Stimulated activated CD8-positive, alpha-beta memory T cell treated with anti-CD3 and anti-CD28 coated beads, Interleukin-2, amount 100 ng/mL, for 48 hours (primary cell): ENCODE measurements at places on chromosomes 3 and 15.

- no peak for DNase-seq
Observed at GRCh38 chr15:92636401-92636907, 19.1 kb downstream of the FAM174B start.

DNA sequence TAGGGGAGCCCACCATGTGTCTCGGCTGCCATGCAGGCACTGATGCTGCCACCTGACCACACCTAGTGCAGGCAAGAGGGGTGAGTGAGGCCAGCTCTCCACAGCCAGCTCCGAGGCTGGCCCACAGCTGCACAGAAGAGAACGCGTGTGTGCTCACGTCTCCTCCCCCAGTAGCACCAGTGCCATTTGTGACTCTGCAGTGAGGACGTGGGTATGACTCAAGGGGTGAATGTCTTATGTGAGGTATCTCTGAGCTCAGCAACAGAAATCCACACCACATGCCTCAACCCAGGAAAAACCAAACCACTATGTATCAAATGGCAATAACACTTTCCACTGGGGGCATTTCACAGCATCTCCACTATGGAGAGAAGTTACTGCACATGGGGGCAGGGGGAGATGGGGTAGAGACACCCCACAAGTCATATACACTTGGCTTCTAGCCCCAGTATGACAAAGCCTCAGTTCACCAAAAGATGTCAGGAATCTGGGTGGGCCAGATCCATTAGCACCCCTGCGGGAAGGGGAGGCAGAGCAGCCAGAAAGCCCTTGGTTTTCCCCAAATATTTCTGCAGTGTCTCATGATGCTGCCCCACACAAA, 87.6 kb downstream of the LRIG1 start:
- DNase-seq = no peak

GRCh38 chr3:134242649-134243617, 7.7 kb downstream of the RYK start:
- no peak for DNase-seq

DNA sequence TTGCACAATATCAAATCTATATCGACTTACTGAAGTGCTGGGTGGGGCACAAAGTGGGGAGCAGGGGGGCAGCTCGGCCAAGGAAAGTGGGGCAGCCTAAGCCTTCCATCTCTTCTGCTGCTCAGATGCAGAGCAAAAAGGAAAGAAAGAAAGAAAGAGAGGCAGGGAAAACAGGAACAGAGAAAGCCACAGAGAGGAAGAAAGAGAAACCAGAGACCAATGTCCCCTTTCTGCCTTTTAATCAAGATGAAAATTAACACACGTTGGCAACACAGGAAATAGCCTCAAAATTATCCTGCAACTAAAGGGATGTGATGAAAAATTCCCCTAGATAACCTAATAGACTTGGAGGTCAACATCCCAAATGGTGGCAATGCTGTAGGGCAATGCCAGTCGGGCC, 72.2 kb upstream of the RAD18 start:
- DNase-seq = no peak

- DNase-seq = no peak
Observed at GRCh38 chr3:69259125-69259524, 126.8 kb downstream of the FRMD4B start.

- DNase-seq = no peak
Observed at GRCh38 chr15:81107889-81108288, 26.2 kb upstream of the CFAP161 start.

DNA sequence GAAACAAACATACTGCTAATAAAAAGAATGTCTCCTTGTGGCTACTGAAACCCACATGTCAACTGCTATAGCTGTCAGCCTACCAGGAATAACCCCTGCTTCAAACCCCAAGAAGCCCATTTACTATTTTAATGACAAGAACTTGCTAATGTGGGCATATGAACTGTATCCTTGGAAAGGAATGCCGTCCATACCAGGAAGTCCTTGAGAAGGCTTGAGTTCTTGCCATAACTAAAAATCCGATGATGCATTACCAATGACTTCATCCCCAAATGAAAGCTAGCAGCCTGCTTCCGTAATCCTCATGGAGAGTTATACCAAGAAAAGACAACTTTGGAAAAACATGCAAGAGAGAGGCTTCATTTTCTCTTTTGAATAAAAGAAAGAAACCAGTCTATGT, 34.8 kb downstream of the MINDY4B start:
- DNase-seq = no peak
